ENCODE measurements at places on chromosomes 4 and X.

- DNase-seq = no peak
Measured at GRCh38 chrX:46599051-46599560, 25.5 kb downstream of the CHST7 start.

GRCh38 chrX:143165778-143166177 is 140.1 kb downstream of the SPANXN4 start:
- DNase-seq = no peak

DNA sequence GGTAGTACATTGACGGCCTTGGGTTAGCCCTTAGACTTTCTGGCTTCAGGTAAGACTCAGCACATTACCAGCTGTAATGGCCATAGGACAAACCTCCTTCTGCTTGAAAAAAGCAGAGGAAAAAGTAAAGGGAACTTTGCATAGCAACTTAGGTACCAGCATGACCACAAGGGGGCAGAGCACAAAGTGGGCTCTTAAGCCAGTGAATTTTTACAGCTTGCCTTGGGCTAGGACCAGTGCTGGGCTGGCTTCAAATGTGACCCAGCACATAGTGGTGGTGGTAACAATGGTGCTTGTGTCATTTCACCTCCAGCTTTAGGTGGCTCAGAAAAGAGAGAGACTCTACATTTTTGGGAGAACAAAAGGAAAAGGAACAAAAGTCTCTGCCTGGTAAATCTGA is 66.1 kb downstream of the KLHL4 start:
- no peak for DNase-seq

DNA sequence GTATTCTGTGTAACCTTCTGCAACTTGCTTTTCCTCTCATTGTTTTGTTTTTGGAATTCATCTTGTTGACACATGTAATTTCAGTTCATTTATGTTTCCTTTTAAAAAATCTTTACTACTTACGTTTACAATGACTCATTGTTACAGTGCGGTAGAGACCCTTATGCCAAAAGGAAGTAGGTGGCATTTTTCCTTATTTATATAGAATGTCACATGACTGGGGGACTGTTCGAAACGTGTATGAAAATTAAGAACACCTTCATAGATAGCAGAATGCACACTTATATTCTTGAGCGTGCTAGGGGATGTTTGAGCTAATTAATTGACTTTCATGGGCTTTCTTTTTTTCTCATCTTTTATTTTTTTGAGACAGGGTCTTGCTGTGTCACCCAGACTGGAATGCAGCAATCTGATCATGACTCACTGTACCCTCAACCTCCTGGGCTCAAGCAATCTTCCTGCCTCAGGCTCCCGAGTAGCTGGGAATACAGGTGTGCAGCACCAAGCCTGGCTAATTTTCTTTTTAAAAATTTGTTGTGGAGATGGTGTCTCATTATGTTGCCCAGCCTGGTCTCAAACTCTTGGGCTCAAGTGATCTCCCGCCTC is 7.3 kb downstream of the REPS2 start:
- DNase-seq = no peak

- DNase-seq = no peak
Measured at GRCh38 chr4:150145090-150145945, 67.1 kb downstream of the DCLK2 start.

- DNase-seq = no peak
Measured at GRCh38 chrX:81377329-81377728, 175.4 kb downstream of the SH3BGRL start.

GRCh38 chrX:68755616-68756125 is 73.2 kb upstream of the EFNB1 start:
- DNase-seq = no peak

DNA sequence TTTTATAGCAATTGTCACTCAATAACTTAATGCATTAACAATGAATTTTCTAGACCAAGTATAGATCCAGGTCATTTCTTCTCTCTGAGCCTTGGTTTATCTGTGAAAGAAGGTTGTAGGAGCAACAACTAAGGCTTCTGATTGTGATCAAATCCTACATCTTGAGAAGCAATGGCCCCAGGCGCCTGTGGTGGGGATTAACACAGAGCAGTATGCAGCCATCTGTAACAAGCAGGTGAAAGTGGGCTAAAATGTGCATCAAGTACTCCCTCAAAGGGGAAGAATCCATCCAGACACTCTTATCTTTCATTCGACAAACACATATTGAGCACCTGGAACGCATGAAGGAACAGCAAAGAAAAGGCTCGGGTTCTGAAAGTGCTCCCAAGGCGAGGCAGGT is 19.1 kb upstream of the SETD7 start:
- no peak for DNase-seq

GRCh38 chr4:80005863-80006262 is 67.2 kb downstream of the ANTXR2 start:
- DNase-seq = no peak

- DNase-seq = no peak
Measured at GRCh38 chr4:169252339-169253112, 18.2 kb downstream of the SH3RF1 start.

GRCh38 chr4:169334335-169334734 is 63.6 kb upstream of the SH3RF1 start:
- DNase-seq = no peak

GRCh38 chr4:180528003-180528402 is 1715.2 kb upstream of the TENM3 start:
- no peak for DNase-seq

DNA sequence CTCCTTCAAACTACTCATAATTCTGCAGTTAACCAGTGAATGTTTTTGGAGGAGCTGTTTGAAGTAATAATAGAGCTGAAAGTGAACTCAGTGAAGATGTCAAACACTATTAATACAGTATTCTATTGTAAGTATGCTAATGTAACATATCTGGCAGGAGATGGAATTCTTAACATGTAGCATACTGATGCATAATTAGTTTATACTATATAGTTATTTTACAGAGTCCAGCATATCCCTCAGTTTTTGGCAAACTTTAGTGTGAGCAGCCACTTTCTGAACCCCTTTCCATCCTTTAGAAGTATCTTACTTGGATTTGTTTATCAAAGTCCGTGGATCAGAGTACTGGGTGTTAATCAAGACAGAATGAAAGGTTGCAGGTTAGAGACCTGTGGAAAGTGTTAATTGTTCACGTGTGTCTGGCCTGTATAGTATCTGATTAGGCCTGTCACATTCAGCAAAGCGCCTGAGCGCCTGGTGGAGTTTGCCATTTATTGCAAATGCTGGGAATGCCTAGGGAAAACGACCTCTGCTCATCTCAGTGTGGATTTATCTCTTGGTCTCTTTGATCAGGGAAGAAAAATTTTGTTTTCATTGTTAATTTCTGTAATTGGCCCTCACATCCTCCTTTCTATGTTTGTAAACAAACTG is 251.7 kb upstream of the MAD2L1 start:
- DNase-seq = no peak

GRCh38 chr4:27638163-27638915 is 777.7 kb downstream of the STIM2 start:
- no peak for DNase-seq

DNA sequence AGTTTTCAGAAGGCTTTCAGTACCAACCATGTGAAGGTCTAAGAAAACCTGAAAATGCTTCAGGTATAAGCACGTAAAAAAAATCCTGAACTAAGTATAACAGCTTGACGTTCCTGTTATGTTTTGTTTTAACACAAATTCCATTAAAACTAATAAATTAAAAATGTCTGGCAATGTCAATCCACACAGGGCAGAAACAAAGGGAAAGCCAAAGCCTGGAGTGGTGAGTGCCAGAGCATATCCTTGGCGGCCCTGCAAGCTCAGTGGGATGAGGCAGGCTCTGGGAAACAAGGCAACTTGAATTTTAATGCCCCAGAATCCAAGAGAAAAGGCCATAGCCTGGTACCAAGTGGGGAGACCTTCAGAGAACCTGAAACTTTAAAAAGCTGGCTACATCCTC is 78.2 kb downstream of the EPHA5 start:
- DNase-seq = no peak

DNA sequence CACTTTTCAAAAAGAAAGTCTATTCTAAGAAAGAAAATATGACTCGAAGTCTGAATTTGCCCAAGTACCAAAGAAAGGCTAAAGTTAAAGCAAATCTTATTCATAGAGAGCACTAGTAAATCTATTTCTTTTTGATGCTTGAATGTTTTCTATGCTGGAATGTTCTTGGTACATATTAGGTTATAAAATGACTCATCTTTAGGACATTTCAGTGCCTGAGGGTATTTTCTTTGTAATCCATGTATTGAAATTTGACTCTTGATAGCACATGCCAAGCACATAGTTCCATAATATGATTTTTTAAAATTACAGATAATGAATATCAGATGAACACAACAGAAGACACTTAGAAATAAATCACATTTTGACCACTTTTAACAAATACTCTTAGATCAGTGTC is 232.8 kb downstream of the TRIML1 start:
- DNase-seq = no peak

DNA sequence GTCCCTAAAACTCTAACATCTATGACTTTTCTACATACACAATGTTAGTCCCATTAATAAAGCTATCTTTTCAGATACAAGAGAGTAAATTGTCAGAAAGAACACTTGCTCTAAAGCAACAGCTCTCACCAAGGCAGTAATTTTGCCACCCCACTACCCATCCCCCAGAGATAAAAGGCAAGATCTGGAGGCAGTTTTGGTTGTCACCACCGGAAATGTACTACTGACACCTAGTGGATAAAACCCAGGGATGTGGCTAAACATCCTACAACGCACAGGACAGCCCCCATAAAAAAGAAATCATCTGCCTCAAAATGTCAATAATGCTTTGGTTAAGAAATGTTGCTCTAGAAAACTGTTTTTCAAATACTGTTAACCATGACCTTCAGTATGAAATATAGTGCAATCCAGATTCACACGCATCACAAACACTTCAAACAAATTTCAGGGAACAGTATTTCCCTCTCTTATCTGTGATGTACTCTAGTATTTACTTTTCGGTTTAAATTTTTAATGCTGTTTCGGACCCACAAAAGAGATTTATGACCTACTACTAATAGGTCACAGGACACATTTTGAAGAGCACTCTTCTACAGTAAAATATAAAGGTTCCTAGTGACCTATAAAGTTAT is 5.1 kb downstream of the FBXL5 start:
- peak; percentile 59 for DNase-seq

- no peak for DNase-seq
Measured at GRCh38 chrX:67787196-67787595, 243.4 kb downstream of the AR start.

- DNase-seq = no peak
Measured at GRCh38 chr4:184331268-184331995, 113.8 kb upstream of the ENPP6 start.

GRCh38 chrX:107076158-107076557 is 42.5 kb downstream of the RBM41 start:
- DNase-seq = no peak

DNA sequence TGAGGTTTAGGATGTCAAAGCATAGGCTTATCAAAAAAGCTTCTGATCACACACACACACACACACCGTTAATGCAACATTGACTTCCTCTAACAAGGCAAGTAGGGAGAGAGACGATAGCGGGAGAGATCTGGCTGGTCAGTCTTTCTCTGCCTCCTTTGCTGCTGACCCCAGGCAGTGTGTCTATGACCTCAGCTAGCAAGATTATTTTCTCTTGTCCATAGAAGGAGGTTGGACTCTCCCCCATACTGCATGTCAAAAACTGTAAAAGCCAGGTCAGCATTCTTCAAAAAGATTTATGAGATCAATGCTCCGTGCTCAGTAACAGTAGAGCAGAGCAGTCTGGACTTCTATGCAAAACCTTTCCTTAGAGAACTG is 63.5 kb upstream of the PGM2 start:
- no peak for DNase-seq

- no peak for DNase-seq
Measured at GRCh38 chr4:11632025-11632424, 203.3 kb upstream of the HS3ST1 start.

GRCh38 chrX:104130808-104131207 is 18.5 kb downstream of the ZCCHC18 start:
- no peak for DNase-seq

GRCh38 chr4:2071912-2072867 is 13.1 kb downstream of the NAT8L start:
- no peak for DNase-seq

DNA sequence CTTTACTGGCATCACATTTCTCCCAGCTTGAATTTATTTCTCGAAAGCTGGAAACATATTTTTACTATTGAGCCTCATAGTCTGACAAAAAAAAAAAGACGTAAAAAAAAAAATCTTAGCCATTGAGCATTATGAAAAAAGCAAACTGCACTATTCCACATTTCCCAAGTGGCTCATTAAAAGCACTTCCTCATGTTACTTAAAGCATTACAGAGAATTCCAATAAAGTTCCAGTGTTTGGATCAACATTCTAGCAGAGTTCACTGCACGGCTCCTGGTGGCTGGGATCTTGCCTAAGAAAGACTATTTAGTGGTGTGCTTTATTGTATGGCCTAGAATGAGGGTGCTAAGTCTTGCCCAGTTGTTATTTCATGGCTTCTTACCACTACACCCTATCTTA is 476.2 kb downstream of the PPARGC1A start:
- DNase-seq = no peak

GRCh38 chr4:78710536-78710935 is 65.6 kb upstream of the BMP2K start:
- no peak for DNase-seq

DNA sequence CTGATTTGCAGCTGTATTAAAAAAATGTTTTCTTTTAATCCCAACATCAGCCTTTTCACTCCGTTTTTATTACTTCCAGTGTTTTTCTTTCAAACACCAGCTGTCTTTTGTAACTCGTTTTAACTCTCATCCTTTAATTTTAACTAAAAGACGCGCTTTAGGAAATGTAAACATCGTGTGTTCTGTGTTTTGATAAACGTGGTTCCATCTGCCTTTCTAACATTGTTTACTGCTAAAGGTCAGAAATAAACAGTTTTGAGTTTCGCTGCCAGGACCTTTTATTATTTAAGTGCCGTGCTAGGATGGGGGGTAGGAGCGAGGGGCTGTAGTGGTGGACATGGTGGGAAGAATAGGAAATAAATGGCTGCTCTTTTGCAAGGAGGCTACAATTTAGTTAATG is 1.5 kb downstream of the N4BP2 start:
- DNase-seq = no peak

All from CD4-positive, alpha-beta T cell treated with Interleukin-15 for 1 hour (primary cell).